ENCODE measurements at places on chromosomes 7 and 10.
A peak's percentile ranks its signal among the peaks of the same experiment; 100 is the strongest.

GRCh38 chr7:15123901-15124300, 221.3 kb upstream of the DGKB start:
- no peaks in the 10 kb centered on the region for H3K27me3 ChIP-seq
- DNase-seq = no peak
- no peak overlapping the region for H3K27ac ChIP-seq
- H3K4me1 ChIP-seq = no peaks in the 10 kb centered on the region
- no peaks in the 10 kb centered on the region for H3K36me3 ChIP-seq

- peak overlapping the region; percentile 39 for H3K27ac ChIP-seq
- peaks cover 23% of the 10 kb centered on the region for H3K4me1 ChIP-seq
- H3K4me3 ChIP-seq = no peak overlapping the region
- peaks cover 3% of the 10 kb centered on the region for H3K36me3 ChIP-seq
- DNase-seq = no peak
Observed at GRCh38 chr7:108132551-108133265, 2.5 kb upstream of the LAMB4 start.

- no peak overlapping the region for H3K4me3 ChIP-seq
- no peak overlapping the region for H3K27ac ChIP-seq
- H3K4me1 ChIP-seq = no peaks in the 10 kb centered on the region
- H3K27me3 ChIP-seq = peaks cover 21% of the 10 kb centered on the region
- no peak for DNase-seq
- no peaks in the 10 kb centered on the region for H3K36me3 ChIP-seq
Observed at GRCh38 chr10:78815702-78816334, 252.9 kb upstream of the ZMIZ1 start.

- H3K4me1 ChIP-seq = no peaks in the 10 kb centered on the region
- H3K27me3 ChIP-seq = no peaks in the 10 kb centered on the region
- no peak overlapping the region for H3K27ac ChIP-seq
- no peak overlapping the region for H3K4me3 ChIP-seq
- peaks cover 2% of the 10 kb centered on the region for H3K36me3 ChIP-seq
Observed at GRCh38 chr10:20142311-20142710, 326.1 kb downstream of the PLXDC2 start.

DNA sequence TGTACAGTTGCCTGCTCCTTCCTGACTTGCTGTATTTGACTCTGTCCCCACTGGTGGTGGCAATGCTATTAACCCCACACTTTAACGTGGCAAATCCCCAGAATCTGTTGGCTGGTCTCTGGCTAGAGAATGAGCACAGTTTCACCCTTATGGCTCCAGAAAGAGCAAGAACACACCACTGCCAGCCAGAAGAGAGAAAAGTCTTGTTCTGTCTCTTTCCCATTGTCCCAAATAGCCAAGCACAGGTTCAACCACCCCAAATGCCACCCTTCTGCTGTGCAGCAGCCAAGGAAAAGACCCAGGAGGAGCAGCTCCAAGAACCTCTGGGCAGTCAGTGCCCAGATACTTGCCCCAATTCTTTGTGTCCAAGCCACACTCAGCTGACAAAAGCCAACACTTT, 11.3 kb downstream of the SLC16A9 start:
- no peak overlapping the region for H3K4me3 ChIP-seq
- no peaks in the 10 kb centered on the region for H3K4me1 ChIP-seq
- H3K27ac ChIP-seq = no peak overlapping the region
- peaks cover 7% of the 10 kb centered on the region for H3K36me3 ChIP-seq

- DNase-seq = no peak
- H3K36me3 ChIP-seq = no peaks in the 10 kb centered on the region
- no peak overlapping the region for H3K27ac ChIP-seq
- no peak overlapping the region for H3K4me3 ChIP-seq
- no peaks in the 10 kb centered on the region for H3K27me3 ChIP-seq
Observed at GRCh38 chr7:47150497-47151260, 431.2 kb downstream of the TNS3 start.

- no peak overlapping the region for H3K27ac ChIP-seq
- H3K27me3 ChIP-seq = peaks cover 2% of the 10 kb centered on the region
- no peak overlapping the region for H3K4me3 ChIP-seq
- H3K4me1 ChIP-seq = no peaks in the 10 kb centered on the region
- H3K36me3 ChIP-seq = no peaks in the 10 kb centered on the region
Observed at GRCh38 chr7:157043745-157044144, 33.3 kb upstream of the MNX1 start.

DNA sequence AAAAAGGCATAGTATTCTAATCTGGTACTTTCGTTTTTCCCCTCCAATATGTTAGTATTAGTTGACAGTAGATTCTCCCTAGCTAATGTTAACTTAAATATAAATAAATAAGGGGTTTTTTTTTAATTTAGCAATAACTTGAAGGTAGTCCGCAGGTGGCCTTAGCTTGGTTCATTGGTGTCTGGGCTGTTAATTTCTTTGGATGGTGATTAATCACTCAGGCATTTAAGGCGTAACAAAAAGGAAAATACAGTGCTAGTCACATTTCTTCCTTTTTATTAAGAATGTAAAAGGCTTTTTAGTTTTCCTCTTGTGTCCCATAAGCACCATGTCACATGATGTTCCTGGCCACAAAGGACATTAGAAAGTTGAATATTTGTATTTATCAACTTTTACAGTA, 161.0 kb upstream of the POT1 start:
- no peak overlapping the region for H3K4me3 ChIP-seq
- no peaks in the 10 kb centered on the region for H3K27me3 ChIP-seq
- H3K4me1 ChIP-seq = no peaks in the 10 kb centered on the region
- no peak overlapping the region for H3K27ac ChIP-seq
- H3K36me3 ChIP-seq = no peaks in the 10 kb centered on the region

Data from stimulated activated naive B cell treated with anti-CD40 and anti-IgM and Interleukin-4, amounts not matched to agents 10 μg/mL and 1 μg/mL and 100 μg/mL, for 72 hours (primary cell).